ENCODE measurements at places on chromosomes 1 and 21.

GRCh38 chr1:15513919-15514318 lies 10.1 kb downstream of the CASP9 start:
- DNase-seq: no peak

GRCh38 chr1:18955131-18955440 lies 1.4 kb downstream of the IFFO2 start:
- DNase-seq: no peak

DNA sequence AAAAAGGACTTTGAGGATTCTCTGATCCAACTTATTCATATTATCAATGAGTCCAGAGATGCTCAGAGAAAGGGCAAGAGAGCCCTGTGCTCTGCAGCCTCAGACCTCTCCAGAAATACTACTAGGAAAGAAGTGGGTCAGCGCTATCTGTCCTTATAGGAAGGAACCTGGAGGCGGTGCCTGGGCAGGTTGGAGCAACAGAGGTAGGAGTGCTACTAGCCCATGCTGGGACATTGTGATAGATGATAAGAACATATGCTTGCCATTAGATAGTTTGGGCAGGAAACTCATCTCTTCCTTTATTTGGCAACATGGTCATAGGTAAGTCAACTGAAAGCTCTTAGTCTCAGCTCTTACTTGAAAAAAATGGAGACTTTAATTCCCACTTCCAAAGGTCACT lies 133.7 kb upstream of the COA6 start:
- DNase-seq: no peak

DNA sequence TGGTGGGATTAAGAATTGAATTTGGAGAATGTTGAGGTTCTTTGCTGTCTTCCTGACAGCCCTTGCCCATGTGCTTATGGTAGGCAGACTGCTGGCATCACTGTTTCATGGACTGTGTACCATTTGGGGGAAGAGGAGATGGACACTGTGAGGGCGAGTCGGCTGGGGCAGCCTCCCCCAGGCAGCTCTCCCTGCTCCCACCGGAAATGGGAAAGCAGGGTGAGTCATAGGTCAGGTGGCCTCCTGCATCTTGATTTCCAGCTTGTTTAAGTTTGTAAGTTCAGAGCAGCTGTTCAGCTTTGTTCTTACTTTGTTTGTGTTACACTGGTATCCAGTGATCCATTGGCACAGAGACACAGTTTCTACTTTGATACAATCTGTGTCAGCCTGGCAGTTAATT lies 87.2 kb upstream of the CNIH3 start:
- DNase-seq: no peak

GRCh38 chr21:39189857-39190604 lies 6.8 kb upstream of the PSMG1 start:
- DNase-seq: no peak

DNA sequence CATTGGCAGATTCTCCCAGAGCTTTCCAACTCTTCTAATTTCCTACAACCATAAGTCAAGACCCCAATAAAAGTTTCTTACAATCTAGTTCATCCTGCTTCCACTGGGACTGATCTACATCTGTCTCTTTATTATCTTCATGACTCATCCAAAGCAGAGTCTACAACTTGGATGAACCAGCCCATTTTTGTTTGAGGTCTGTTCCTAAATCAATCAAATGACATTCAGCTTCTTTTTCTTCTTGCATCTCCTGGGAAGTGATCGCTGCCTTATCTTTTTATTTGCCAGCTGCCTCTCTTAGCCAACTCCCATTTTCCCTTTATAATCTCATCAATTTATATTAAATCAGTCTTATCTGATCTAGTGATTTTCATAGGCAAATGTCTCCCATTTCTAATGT lies 105.6 kb downstream of the ERG start:
- DNase-seq: no peak

GRCh38 chr1:87230501-87230900 lies 98.2 kb upstream of the LMO4 start:
- DNase-seq: no peak

DNA sequence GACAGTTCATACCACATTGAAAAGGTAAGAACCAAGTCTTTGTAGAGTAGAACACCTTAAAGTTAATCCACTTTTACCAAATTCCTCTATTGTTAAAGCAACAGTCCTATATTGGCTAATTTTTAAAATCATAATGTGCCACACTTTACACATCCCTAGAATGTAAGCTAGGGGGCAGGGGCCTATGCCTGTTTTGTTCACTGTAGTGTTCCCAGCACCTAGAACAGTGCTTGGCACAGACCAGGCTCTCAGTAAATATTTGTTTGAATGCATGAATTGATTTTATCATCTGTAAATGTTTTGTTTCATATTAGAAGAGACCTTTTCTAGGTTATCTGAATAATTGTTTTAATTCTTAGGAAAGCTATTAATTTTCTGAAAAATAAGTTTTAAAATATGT lies 9.1 kb downstream of the SMAP2 start:
- DNase-seq: no peak

DNA sequence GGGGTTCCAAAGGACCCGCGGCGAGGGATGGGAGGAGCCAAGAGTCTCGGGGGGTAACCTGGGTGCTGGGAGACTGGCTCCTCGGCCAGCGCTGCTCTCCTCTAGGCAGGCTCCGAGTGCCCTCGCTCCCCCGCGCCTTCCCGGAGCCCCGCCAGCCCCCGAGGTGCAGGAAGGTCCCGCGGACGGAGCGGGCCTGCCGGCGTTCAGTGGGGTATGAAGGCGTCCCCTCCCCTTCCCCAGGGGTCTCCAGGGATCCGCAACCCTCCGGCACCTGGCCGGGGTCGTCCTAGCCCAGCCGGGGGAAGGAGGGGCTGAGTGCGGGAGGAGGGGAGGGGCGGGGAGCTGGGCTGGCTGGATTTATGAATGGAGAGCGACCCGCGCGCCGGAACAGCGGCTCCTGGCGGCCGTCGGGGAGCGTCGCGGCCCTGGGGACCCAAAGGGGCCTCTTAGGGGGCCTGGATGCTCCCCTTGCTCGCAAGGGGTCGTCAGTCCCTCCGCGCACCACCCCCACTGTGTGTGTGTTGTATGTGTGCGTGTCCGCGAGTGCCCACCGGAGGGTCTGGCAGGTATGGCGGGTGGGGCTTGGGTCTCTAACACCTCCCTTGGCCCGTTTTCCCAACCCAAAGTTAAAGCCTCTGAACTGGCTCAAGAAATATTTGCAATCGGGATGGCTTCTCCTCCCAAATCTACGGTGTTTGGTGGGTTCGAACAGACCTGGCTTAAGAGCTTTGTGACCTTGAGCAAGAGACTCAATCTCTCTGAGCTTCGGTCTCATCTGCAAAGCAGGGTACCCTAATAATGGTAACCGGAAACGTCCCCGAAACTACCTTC lies 642 bp downstream of the HCRTR1 start:
- DNase-seq: peak; percentile 27

GRCh38 chr1:162878000-162878596 lies 17.1 kb upstream of the CCDC190 start:
- DNase-seq: no peak

- peak; percentile 53 for DNase-seq
Measured at GRCh38 chr1:206766251-206766856, 4.2 kb upstream of the IL19 start.

DNA sequence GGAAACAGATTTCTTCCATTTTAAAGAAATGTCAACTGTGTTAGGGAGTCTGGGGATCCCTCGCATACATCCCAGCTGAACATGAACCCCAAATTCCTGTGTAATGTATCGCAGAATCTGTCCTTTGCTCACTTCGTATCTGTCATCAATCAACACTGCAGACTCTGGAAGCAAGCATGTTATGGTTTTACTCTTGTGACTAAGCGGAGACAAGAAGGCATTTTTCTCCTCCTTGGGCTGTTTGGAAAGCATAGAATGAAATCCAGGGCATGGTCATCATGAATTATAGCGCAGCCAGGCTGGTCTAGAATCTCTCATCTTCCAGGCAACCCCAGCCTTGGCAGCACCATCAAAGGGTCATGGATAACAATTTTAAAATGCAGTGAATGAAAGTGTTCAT lies 290.2 kb downstream of the KIF26B start:
- no peak for DNase-seq

- DNase-seq: no peak
Measured at GRCh38 chr1:115426231-115426771, 88.3 kb upstream of the NGF start.

Measured in activated CD8-positive, alpha-beta memory T cell treated with anti-CD3 and anti-CD28 coated beads for 1 hour (primary cell).